Stimulated activated CD4-positive, alpha-beta T cell treated with anti-CD3 and anti-CD28 coated beads, Interleukin-1b, Interleukin-23, amount 100 ng/mL, for 24 hours (primary cell): ENCODE measurements at places on chromosomes 11 and 22.

DNA sequence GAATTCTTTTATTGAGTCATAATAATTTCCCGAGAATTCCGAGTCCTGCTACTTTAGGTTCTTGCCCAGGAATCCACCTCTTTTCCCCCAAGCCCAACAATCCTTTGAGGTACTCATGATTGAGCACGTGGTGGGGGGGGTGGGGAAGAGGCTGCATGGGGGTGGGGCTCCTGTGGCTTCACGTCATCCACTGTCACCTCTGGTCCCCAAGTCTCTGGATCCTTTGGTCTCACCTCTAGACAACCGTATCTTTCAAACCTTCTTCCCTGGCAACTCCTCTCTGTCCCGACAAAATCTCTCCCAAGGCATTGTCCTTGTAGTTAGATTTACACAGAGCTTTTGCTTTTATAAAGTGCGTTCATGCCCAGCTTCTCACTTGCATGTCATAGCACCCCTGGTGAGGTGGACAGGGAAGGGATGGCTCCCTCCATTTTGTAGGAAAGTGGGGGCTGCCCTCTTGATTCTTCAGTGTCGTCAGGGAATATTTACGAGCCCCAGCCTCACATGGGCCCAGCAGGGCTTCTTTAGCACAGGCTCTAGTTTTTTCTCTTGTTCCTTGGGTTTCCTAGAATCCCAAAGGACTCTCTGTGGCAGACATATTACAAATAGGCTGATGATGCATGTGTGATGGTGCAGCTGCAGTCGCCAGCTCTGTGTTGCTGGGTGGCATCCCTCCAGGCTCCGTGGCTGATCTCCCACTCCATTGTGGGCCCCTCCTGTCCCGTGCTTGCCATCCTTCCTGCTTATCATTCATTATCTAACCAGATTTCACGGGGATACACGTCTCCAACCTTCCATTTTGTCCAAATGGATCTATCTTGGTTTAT, 8.4 kb downstream of the UCP3 start:
- DNase-seq = no peak

DNA sequence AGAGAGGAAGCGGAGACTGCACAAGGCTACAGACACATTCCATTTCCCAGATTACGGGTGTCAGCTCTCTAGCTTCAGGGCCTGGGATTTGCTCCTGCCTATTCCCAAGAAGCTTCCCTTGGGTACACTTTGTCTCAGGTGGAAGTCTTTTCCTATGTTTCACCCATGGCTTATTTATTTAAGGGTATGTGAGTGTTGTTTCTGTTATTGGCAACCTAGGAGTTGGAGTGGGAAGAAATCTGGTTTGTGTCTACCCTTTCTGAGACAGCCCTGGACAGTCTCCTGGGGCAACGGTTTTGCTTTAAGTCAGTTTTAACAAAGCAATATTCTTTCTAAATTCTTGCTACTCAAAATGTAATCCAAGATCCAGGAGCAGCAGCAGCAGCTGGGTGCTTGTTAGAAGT, 127.0 kb downstream of the MICAL2 start:
- no peak for DNase-seq

- DNase-seq = no peak
Observed at GRCh38 chr22:17281440-17281841, 62.2 kb upstream of the ADA2 start.

GRCh38 chr22:38608992-38609750, 39.2 kb upstream of the DMC1 start:
- DNase-seq = no peak

DNA sequence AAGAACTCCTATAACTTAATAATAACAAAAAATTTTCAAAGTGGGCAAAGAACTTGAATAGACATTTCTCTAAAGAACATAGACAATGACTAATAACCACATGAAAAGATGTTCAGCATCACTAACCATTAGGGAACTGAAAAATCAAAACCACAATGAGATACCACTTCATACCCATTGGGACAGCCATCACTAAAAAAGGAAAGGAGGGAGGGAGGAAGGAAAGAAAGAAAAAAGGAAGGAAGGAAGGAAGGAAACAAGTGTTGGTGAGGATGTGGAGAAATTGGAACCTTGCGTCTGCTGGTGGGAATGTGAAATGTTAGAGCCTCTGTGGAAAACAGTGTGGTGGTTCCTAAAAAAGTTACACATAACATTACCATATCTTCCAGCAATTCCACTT, 55.8 kb downstream of the MS4A13 start:
- DNase-seq = no peak

DNA sequence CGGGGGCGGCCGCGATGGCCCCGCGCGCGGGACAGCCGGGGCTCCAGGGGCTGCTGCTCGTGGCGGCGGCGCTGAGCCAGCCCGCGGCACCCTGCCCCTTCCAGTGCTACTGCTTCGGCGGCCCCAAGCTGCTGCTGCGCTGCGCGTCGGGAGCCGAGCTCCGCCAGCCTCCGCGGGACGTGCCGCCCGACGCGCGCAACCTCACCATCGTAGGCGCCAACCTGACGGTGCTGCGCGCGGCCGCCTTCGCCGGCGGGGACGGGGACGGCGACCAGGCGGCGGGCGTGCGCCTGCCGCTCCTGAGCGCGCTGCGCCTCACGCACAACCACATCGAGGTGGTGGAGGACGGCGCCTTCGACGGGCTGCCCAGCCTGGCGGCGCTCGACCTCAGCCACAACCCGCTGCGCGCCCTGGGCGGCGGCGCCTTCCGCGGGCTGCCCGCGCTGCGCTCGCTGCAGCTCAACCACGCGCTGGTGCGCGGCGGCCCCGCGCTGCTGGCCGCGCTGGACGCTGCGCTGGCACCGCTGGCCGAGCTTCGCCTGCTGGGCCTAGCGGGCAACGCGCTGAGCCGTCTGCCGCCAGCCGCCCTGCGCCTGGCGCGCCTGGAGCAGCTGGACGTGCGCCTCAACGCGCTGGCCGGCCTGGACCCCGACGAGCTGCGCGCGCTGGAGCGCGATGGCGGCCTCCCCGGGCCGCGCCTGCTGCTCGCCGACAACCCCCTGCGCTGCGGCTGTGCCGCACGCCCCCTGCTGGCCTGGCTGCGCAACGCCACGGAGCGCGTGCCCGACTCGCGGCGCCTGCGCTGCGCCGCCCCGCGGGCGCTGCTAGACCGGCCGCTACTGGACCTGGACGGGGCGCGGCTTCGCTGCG, 697 bp downstream of the TPBGL start:
- DNase-seq = peak; percentile 78

- DNase-seq = no peak
Observed at GRCh38 chr11:62805961-62806441, 761 bp upstream of the NXF1 start.

DNA sequence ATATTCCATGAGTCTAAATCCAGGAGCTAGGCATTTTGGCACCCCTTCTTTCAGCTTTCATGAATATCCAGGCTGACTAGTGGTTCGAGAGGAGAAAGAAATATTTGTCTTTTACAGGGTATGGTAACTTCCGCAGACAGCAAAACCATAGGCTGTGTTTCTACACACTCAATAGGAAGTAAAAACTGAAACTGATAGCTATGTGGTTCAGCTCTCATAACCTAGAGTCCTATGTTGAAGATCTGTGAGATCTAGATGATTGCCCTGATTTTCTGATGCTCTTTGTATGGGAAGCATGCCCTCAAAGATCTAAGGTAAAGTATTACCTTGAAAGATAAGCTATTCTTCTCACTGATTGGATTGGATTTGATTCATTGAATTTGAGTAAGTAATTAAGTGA, 118.3 kb downstream of the CD44 start:
- DNase-seq = no peak

- DNase-seq = no peak
Observed at GRCh38 chr22:28627791-28628190, 51.8 kb downstream of the TTC28 start.

- DNase-seq = no peak
Observed at GRCh38 chr11:75433443-75433842, 440 bp upstream of the KLHL35 start.

DNA sequence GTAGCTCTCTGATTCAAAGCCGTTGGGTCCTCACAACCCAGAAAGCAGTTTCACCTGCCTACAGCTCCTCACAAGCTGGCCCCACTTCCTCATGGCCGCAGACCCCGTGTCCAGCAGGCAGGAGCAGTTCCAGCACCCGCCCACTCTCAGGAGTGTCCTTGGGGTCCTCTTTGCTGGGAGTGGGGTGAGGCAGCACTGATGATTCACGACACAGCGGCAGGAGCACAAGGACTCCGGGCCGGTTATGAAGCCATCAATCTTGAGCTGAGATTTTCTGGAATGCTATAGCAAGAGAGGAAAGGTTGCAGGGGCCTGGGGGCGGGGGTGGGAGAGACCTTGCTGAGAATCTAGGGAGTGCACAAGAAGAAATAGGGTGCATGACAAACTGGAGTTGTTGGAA, 311.2 kb downstream of the NXPE2 start:
- no peak for DNase-seq

GRCh38 chr11:122069707-122070360, 46.2 kb downstream of the BLID start:
- no peak for DNase-seq

GRCh38 chr11:110121204-110121603, 28.0 kb downstream of the ZC3H12C start:
- no peak for DNase-seq

DNA sequence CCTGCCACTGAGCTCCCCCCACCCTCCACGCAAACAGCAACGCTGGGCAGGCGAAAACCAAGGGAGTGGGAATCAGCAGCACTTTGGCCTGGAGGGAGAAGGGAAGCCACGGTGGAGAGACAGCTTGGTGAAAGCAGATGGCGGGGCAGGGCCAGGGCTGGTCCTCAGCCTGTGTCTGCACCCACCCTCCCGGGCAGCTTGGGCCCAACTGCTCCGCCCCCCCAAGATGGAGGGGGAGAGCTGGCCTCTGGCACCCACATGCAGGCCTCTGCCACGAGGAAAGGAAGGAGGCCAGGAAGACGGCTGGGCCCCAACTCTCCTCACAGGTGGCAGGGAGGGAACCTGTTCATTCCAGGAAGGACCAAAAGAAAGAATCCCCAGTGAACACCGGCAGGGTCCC, 17.8 kb downstream of the MAFF start:
- DNase-seq = no peak

DNA sequence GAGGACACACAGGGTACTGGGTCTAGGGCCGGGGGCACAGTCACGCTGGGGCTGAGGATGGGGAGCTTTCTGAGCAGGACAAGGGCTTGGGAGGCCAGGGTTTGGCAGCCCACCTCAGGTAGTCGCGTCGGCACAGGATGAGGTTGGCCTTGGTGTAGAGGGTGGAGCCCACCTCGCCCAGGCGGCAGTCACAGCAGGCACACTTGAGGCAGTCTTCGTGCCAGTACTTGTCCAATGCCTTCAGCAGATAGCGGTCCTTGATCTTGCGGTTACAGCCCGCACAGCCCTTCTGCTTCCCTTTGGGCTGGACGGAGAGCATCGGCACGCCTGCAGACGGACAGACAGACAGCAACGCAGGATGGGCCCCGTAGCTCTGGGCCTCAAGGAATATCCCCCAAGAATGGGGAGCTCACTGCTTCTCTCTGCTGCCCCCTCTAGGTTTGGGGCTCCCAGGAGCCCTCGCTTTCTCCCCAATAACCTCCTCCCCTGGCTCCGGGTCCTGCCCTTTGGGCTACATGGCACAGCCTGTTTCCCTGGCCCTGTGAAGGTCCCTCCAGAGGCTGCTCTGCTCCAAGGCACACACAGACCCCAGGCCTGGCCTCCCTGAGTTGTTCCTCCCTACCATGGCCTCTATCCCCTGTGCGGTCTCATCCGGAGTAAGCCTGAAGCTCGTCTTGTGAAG, 33.4 kb downstream of the LMO1 start:
- no peak for DNase-seq

DNA sequence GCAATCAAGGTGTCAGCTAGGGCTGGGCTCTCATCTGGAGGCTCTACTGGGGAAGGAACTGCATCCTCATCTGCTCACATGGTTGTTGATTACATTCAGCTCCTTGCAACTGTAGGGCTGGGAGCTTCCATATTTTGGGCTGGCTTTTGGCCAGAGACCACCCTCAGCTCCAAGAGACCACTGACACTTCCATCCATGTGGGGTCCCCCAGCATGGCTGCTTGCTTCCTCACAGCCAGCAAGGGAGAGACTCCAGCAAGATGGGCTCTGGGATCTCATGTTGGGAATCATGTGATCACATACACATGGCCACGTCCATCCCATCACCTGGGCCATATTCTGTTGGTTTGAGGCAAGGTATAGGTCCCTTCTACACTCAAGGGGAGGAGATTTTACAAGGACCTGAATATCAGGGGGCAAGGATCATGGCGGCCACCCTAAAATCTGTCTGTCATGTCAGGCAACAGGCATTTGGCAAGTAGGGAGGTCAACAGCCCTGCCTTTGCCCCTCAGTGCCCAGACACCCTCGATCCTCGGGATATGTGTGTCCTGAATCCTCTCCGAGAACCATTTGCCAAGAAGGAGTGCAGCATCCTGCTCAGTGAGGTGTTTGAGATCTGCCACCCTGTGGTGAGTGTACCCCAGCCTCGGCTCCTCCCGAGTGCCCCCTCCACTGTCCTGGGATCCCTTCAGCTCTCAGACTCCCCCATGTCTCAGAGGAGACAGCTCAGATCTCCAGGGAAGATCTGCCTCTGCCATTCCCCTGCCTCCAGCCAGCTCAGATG, 48.7 kb downstream of the OTOG start:
- no peak for DNase-seq

DNA sequence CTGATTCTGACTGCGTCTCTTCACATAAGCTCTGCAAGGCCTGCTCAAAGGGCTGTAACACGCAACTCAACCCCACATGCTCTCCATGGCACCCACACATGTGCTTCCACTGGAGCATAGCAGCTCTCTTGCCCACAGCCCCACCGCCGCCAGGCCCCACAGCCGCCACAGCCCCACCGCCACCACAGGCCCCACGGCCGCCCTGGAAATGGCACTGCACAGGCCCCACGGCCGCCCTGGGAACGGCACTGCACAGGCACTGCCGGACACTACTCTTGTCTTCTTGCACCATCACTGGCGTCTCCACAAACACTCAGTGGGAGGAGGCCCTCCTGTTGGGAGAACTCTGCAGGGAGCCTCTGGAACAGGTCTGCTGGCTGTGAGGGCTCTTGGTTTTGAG, 8.6 kb downstream of the MOB2 start:
- DNase-seq = no peak
